ENCODE measurements at places on chromosomes 1 and 21.
A peak's percentile ranks its signal among the peaks of the same experiment; 100 is the strongest.

DNA sequence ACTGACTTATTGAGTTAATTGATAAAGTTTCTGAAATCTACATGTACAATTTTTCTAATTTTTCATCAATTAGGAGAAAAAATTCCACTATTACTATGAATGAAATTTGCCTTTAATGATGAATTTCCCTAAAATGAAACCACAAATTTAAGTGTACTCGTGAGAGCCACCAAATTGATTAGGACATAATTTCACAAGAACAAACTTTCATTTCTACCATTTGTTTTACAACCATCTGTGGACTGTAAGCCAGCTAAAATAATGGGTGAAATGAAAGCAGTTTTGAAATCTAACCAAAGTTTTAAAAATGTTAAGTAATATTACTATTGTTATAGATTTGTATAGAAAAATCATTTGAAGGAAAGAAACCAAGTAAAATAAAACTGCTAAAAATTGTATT is 41.8 kb downstream of the AGL start:
- DNase-seq = no peak

- no peak for DNase-seq
Observed at GRCh38 chr1:167330601-167331293, 110.1 kb downstream of the POU2F1 start.

GRCh38 chr1:159302095-159302494 is at the start of gene FCER1A:
Gene FCER1A, plus strand, starts transcription at chr1:159302336. Its CDS starts 29 bp downstream, at chr1:159302365.
- DNase-seq = no peak

DNA sequence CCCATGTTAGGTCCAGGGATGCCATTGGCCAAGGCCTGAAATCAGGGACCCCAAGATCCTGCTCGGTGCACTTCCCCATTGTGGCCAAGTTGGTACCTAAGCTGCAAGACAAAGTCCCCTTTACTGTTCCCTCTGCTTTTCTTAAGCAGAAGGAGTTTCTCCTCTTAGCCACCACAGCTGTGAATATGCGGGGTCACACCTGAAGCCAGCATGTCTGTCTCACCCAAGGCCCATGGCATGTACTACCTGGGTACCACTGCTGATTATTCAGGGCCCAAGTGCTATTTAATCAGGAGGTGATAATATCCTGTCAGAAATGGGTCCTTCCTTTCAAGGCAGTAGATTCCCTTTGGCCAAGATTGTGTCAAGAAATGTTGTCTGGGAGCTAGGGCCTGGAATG is 133.9 kb upstream of the DNAH14 start:
- DNase-seq = no peak

GRCh38 chr1:56029319-56030003 is 549.9 kb downstream of the PLPP3 start:
- no peak for DNase-seq

- DNase-seq = peak; percentile 66
Observed at GRCh38 chr1:24558902-24559791, 3.3 kb downstream of the NCMAP start.

- DNase-seq = no peak
Observed at GRCh38 chr1:66648901-66649595, 103.2 kb upstream of the DYNLT5 start.

GRCh38 chr1:227037121-227037520 is 97.0 kb downstream of the COQ8A start:
- DNase-seq = no peak

DNA sequence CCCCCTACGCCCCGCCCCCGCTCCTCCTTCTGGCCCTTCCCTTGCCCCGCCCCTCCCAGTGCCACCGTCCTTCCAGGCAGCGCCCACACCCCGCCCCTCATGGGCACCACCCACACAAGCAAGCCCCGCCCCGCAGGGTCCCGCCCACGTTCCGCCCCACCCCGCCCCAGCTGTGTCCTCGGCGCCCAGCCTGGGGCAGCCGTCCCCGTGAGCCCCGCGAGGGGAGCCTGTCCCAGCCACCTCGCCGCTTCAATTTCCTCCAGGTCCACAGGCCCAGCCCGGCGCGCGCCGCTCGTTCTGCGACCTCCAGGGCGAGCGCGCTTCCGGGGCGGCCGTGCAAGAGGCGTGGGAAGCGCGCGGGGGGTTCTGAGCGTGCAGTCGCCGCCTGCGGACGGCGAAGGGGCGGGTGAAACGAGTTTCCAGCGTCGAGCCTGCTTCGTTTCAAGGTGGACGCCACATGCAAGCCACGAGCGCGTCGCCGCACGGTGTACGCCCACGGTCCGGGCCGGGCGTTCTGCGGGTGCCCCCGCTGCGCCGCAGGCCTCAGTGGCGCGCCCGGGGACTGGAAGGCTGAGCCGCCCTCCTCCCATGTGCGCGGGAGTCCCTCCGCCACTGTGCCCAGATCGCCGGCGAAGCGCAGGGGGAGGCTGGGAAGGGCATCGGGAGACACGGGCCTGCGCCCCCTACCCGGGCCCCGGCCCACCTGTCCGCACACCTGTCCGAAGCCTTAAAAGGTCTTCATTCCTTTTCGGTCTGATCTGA is 10.8 kb upstream of the FAAP20 start:
- DNase-seq = no peak

DNA sequence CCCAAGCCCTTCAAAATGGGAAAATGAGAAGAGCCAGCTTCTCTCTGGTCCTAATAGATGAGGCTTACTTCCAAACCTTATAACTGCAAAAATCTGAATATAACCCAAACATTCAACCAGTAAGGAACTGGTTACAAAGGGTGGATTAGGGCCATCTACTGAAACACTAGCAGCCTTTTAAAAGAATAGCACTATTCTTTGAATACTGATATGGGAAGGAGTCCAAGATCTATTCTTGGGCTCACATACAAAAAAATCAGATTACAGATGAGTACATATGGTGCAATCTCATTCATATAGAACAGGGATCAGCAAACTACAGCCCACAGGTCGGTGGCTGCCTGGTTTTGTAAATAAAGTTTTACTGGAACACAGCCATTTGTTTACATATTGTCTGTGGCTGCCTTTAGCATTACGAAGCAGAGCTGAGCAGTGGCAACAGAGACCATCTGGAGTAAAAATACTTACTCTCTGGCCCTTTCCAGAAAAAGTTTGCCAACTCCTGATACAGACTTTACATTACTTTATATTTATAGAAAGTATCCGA is 167.7 kb downstream of the ZSCAN20 start:
- no peak for DNase-seq

GRCh38 chr1:5254131-5254725 is 599.8 kb downstream of the AJAP1 start:
- DNase-seq = no peak

- no peak for DNase-seq
Observed at GRCh38 chr1:197606168-197606845, 169.0 kb downstream of the DENND1B start.

DNA sequence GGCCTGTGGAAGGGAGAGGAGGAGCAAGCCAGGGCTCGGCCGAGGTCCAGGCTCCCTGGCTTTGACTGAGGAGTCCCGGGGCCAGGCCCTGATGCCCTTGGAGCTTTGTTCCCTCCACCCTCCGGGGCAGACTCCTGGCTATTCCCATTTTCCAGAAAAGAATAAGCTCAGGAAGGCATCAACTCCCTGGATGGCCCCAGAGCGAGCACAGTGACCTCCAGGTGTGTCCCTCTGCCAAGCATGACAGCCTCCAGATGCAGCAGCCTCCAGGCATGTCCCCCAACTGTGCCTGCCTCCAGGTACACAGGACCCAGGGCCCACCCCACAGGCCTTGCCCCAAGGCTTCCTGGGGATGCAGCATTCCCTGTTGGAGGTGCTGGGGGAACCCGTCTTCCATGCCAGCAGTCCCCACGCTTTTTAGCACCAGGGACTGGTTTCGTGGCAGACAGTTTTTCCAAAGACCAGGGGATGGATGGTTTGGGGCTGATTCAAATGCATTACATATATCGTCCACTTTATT is 15.7 kb upstream of the ARHGEF16 start:
- DNase-seq = no peak

- no peak for DNase-seq
Observed at GRCh38 chr1:238485057-238485911, 594.6 kb upstream of the ZP4 start.

GRCh38 chr1:101137144-101138126 is 99.4 kb upstream of the S1PR1 start:
- DNase-seq = peak; percentile 65

DNA sequence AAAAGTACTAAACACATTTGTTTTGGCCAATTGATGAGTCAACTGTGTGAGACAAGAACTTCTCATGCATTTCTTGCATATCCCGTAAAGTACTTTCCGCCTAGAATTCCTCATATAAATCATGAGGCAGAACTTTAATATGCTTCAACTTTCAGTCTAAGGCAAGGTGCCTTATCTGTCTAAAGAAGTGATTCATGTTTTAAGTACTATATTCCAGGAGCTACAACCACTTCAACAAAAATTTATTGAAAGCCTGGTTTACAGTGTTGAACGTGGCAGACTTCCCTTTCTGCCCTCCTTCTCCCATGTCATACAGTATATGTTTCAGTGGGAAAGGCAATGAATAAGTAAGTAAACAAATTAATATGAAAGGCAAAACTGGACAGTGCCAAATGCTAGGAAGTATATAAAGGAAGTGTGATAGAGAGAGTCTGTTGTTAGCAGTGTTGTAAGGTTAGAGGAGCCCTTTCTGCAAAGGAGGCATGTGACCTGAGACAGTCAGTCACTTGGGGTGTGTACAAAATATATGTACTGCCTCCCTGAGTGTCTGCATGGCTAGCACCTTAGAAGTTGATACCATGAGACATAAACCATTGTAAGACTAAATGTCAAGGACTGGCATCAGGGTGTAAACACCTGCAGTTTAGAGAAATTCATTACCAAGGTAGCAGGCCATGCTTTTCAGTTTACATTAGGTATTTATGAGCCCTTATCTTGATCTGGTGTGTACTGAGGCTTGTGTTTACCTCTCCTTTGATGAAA is 362.2 kb downstream of the SRGAP2C start:
- DNase-seq = no peak

DNA sequence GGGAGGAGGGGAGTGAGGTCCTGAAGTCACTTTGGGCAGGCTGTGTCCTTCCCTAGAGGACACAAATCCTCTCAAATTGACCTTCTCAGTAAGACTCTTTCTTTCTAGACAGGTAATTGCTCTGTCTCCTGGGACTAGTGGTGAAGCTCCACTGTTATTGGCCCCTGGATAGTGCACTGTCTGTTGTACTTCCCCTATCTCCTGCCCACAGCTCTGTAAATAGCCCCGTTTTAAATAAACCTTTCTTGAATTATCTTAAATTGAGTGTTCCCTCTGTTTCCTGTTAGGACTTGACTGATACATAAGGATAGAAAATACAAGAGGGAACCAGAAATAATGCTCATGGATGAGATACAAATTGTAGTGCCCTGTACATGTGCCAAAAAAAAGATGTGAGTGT is 229.5 kb upstream of the USP24 start:
- no peak for DNase-seq
